ENCODE measurements at places on chromosomes 7 and 10. TPM values are rescaled to one million over a fixed set of nuclear protein-coding genes. Genes with fewer than 3 reads are reported as not detected.

GRCh38 chr10:107103174-107104025 is 61.1 kb downstream of the SORCS1 start:
- DNase-seq, result no peak

DNA sequence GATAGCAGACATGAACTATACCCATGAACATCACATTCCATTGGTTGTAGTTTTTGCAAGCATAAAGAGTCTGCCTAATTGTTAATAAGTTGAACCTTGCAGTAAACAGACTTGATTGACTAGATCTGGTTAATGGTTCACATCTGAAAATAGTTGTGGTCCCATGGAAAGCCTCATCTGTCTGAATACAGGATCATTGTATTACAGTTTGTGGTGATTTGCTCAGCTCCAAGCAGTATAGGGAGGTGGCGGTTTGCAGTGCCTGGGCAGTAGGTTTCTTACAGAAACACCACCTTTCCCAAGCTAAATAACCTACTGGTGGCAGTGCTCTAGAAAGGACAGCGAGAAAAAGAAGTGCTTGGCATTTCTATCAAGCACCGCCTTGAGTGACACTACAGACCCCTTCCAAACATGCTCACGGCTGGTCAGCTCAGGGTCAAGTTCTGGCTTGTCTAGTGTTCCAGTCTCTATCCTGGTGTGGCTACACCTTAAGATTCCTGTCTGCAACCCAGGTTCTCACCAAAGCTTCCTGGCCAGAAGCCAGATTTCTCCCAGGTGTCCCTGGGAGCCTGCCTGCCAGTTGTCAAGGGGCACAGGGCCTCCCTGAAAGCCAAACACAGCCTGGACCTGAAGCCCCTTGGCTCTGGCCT is 119.9 kb downstream of the FANK1 start:
- no peak for DNase-seq

DNA sequence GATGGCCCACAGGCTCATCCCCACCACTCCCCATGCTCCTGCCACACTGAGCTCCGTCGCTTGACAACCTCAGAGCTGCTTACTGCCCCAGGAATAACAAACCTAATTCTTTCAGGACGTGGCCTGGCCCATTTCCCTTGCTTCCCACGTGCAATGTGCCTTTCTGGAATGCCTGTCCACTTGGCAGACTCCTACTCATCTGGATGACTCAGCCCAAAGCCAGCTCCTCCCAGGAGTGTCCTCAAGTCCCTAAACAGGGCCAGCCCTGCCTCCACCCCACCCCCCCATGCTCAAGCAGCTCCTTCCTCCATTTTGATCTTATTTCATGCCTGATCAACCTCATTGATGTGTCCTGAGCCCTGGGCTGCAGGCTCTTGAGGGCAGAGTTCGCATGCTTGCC is 164.9 kb upstream of the RNF32 start:
- no peak for DNase-seq

- no peak for DNase-seq
Measured at GRCh38 chr7:74455291-74455804, 1.6 kb downstream of the GTF2IRD1 start.

DNA sequence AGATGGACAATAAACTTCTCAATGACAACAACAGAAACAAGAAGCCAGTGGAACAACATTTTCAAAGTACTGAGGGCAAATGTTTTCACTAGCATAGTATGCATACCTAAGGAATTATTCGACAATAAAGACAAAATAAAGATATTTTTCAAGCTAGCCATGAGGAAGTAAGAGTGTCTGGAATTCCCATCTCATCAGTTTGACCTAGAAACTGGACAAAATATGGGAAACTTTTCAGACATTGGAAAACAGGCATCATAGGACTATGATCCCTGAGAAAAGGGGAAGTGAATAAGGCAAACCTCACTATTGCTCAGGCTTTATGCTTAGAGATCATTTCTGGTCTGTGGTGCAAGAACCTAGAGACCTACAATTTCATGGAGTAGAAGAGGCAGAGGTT is 86.3 kb downstream of the OAT start:
- DNase-seq, result no peak

DNA sequence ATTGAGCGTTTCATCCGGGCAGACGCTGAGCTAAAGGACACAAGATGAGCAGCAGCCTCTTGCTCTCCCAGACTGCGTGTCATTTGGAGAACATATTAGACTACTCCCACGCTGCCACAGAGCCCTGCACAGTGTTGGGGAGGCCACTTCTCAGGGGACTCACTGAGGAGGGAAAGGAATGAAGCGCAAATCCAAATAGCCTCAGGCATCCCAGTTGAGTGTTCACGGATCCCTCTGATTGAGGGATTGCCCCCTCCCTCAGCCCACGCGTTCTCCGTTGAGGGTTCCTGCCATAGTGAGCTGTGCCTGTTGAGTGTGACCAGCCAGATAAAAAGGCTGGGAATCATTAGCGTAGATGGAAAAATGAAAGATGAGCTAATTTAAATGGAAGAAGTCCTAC is 563.4 kb downstream of the ACTR3B start:
- DNase-seq, result no peak

The ERCC6 gene
- 11.2 TPM for total RNA-seq

The LIPN gene
- total RNA-seq, result not detected

The SPDYE1 gene
- total RNA-seq, result not detected

The FMC1 gene
- 3.7 TPM for total RNA-seq
